LNCaP clone FGC (cell line): ENCODE measurements at places on chromosomes 4 and X.

DNA sequence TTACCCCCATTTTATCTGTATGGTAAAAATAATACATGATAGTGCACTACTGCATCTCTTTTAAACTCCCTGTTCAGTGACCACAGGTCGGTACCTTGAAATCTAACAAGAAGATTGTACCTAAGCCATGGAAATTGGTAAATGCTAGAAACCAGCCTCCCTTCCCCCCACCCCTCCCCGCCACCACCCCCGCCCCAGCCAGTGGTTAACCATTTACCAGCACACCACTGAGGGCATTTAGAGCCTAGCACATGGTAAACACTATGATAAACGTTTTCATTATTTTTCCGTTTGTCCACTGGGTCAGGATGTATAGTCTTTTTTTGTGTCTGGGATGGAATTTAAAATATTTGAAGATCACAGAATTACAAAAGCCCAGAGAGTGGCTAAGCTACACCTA, 703 bp upstream of the FTSJ1 start:
- DNase-seq: no peak

- no peak for DNase-seq
These were observed 37.8 kb upstream of the BDH2 start for GRCh38 chr4:103137446-103137827.

GRCh38 chr4:19425146-19425545, 826.6 kb upstream of the SLIT2 start:
- no peak for DNase-seq

GRCh38 chr4:92182736-92183407, 120.9 kb upstream of the GRID2 start:
- no peak for DNase-seq

DNA sequence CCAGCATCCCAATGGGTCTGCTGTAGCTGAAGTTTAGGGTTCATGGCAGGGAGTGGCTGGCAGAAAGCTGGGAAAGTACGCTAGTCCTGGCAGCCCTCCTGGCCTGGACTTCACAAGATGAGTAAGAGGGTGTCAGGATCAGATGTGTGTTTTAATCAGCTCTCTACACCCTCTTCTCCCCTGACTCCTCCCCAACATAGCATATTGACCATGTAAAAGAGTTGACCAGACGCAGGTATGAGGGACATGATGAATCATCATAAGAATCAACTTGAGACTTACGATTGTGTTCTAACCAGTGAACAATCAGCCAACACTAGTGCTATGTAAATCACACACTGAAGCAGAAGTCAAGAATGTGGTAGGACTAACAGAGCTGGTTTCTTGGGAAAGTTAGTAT, 5.3 kb downstream of the SOWAHB start:
- no peak for DNase-seq

GRCh38 chr4:187562345-187562744, 433.2 kb upstream of the ZFP42 start:
- DNase-seq: no peak

DNA sequence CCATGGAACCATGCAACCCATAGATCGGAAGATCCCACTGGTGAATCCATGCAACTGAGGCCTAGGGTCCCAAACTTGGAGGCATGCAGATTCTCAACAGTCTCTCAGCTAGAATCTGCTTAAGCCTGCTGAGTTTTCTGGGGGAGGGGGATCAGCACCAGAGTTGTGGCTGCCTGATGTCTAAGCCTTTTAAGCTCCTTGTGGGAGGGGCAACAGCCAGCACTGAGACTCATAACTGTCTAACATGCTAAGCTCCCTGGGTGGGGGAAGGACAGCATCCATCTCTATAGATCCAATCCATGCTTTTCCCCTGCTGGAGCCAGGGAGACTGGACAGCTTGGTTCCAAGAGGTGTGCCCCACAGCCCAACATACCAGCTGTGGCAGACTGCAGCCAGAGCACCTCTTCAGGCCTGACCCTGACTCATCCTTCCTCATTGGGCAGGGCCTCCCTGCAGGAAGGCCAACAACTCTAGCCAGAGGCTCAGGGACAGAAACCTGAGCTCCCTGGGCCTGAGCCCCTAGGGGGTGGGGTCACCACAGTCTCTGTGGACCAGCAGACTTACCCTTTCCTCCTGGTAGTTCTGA, 300.1 kb upstream of the SLC7A11 start:
- DNase-seq: no peak

- no peak for DNase-seq
These were observed 33.2 kb downstream of the STAG2 start for GRCh38 chrX:123994730-123995129.

DNA sequence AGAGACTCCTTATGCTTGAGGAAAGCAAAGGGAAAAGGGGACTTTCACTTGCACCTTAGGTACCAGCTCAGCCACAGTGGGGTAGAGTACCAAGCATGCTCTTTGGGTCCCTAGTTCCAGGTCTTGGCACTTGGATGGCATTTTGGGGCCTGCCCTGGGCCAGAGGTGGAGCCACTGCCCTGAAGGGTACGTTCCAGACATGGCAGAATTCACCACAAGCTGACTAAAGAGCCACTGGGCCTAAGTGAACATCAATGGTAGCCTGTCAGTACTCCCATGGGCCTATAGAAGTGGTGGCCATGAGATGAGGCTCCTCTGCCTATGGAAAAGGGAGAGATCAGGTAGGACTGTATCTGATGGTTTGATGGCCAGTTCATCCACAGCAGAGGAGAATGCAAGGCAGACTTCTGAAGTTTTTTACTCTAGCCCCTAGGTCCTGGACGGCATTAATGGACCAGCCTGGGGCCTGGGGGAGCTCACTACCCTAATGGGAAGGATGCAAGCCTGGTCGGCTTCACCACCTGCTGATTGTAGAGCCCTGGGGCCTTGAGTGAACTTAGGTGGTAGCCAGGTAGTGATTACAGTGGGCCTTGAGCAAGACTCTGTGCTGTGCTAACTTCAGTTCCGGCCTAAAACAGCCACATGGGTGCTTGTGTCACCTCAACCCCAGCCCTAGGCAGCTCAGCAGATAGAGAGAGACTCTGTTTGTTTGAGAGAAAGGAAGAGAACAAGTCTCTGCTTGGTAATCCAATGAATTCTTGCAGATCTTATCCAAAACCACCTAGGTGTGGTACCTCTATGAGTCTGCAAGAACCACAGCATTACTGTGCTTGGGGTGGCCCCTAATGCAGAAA, 19.8 kb upstream of the HSFX4 start:
- no peak for DNase-seq
